SJSA1 (cell line): ENCODE measurements at places on chromosomes 1 and 21.

- DNase-seq, result peak; percentile 91
Observed at GRCh38 chr1:156502894-156503697, 2.5 kb upstream of the MEF2D start.

GRCh38 chr1:245247356-245247755 is 92.6 kb downstream of the KIF26B start:
- no peak for DNase-seq

DNA sequence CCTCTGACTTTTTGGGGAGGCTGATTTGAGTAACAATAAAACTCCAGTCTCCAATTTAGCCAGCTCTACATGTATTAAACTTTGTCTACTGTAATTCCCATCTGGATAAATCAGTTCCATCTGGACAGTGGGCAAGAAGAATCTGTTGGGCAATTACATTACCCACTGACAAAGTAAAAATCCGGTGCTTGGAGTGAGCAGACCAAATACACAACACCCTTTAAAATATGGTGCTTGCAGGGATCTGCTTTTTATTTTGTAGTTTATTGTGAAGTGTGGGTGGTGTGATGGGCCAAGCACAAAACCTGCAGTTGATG is 8.9 kb upstream of the CD55 start:
- no peak for DNase-seq

- DNase-seq, result no peak
Observed at GRCh38 chr1:206101351-206102045, 15.7 kb downstream of the AVPR1B start.
